ENCODE measurements at places on chromosomes 5 and 9.
A peak's percentile ranks its signal among the peaks of the same experiment; 100 is the strongest.

DNA sequence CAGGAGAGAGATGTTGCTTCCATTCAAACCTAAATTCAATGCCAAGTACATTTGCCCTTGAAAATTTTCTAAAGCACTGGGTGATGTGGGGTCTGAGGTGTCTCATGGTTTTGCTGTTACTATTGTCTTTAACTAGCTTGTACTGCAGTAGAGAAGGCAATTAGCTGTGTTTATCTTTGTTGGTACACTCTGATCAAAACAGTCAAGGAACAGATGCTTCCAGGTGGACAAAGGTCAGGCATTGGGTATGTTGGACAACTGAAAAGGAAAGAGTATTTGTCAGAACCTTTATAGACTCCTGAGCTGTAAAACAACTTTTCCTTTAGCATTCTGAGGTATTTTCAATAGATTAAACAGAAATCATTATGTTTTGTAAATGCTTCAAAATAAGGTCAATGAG lies 2228.7 kb upstream of the WWC1 start:
- DNase-seq, result no peak

DNA sequence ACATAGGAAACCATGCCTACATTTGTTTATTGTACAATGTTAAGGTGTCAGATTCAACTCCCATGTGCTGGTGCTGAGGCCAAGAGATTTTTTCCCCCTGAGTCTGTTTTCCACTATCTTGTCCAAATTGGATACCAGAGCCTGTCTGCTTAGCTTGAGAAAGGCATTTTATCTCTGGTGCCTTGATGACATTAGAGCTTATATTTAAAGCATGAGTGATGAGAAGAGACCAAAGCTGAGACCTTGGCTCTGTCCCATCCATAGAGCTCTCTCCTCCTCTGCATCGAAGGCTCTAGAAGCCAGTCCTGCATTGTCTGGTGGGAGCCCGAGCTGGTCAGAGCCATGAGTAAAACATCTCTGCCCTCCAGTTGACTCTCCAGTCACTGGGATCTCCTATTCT lies 10.4 kb upstream of the PPP2CA start:
- DNase-seq, result no peak

- no peak for DNase-seq
Observed at GRCh38 chr9:84512493-84512892, 157.0 kb upstream of the NTRK2 start.

GRCh38 chr9:77585335-77585786 lies 62.8 kb downstream of the GNA14 start:
- no peak for DNase-seq

DNA sequence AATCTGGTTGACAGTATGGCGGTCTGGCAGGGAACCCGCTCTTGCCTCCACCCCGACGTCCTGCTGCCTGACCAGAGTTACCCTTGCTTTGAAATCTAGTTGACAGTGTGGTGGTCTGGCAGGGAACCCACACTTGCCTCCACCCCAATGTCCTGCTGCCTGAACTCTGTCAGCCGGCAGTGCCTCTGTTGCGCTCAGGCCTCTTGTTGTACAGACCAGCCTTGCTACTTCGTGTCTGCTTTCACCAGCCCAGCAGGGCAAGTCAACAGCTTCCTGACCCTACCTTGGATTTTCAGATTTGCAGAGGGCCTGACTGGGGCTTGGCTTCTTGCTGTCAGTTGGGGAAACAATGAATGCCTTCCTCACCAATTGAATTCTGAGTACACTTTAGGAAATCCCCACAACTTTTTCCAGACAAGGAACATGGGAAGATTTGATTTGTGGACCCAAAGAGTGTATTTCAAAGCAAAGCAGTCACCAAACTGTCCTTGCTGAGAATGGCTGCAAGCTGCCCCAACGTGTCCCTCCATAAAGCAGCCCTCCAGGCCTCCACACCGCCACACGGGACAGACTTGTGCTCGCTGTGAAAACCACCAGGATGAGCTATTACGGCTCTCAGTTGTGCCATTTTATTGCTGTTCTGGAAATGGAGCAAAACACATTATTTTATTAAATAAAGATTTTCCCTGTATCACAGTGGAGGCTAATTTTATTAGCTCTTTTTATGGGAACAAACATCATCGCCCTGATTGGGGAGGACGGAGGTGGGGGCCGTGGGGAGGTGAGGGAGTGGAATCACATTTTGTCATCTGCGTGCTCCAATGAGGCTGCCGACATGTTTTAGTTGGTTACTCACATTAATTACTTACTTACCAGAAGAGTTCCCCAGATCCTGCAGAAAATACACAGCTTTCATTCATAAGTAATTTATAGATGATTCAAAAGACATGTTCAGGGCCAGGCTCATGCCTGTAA lies 189.3 kb downstream of the AOPEP start:
- DNase-seq, result no peak

DNA sequence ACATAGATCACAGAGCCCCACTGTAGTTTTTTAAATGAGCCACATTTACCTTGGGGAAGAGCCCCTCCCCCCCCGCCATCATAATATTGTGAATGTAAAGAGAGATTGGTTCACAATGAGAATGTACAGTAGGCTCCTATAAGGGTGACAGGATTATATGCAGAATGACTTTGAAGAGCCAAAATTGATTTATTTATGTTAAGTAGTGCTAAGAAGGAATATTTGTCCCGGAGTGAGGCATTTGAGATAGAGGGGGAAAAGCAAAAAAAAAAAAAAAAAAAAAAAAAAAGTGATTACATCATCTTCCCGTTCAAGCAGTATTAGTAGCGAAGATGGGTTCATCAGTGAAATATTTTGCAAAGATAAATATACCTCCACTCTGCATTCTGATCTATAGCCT lies 73.9 kb downstream of the PIK3R1 start:
- no peak for DNase-seq

DNA sequence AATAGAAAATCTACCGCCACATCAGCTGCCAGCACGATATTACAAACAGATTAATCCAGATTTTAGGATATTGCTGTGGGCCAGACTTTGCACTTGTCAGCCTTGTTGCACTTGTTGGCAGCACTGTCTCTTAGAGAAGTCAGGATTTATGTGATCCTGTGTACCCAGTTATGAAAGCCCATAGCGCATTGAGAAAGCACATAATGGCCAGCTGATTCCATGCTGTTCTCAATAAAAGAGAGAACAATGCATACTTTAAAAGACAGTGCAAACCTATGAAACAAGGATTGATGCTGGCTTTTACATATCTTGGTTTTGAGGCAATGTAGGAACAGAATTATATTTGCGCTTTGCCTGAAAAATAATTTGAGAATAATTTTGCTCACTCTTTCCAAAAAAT lies 140.8 kb downstream of the CEP120 start:
- no peak for DNase-seq

- DNase-seq, result no peak
Observed at GRCh38 chr5:35833224-35833623, 23.5 kb upstream of the IL7R start.

GRCh38 chr5:98099448-98100105 lies 673.9 kb upstream of the RGMB start:
- DNase-seq, result no peak

DNA sequence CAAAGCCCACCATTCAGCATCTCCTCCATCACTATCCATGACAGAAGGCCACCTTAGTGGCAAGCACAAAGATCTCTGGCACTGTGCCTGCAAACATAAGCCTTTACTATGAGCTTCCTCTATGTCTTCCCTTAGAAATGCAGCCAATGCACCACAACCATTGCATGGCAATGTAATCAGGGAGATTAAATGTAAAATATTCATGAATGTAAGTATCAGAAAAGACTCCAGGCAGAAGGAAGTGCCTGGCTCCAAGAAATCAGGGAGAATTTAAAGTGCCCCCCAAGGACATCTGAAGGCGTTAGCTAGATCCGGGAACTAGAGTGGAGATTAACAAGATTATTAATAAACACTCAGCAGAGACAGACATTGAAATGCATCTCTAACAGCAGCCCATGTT lies 32.5 kb upstream of the MYORG start:
- no peak for DNase-seq

GRCh38 chr5:83800201-83800600 lies 79.5 kb upstream of the HAPLN1 start:
- no peak for DNase-seq

DNA sequence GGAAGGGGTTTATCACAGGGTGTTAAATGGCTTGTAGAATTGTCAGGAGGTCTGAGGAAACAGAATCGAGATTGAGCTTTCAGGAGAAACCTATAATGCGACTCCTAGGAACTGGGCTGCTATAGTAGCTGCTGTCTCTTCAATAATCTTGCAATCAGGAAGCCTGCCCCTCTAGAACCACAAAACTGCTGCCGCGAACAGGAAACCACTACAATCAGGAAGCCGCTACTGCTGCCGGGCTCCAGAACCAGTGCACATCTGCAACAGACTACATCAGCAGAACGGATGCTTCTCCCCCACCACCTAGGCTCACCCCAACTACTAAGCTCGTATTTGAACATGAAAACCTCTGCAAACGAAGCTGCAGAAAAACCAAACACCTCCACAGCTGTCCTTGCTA lies 31.6 kb downstream of the TNFSF8 start:
- DNase-seq, result peak; percentile 48

- DNase-seq, result peak; percentile 79
Observed at GRCh38 chr9:127611899-127612790, at the start of gene STXBP1. TSS of gene STXBP1 (plus strand) at chr9:127612277. CDS start at chr9:127612404, 127 bp downstream.

Measured in activated CD8-positive, alpha-beta memory T cell treated with anti-CD3 and anti-CD28 coated beads for 1 hour (primary cell).